Testis (tissue), 5 donors: ENCODE measurements at places on chromosomes 12 and 14. TPM values are rescaled to one million over a fixed set of nuclear protein-coding genes. Genes with fewer than 3 reads are reported as not detected.

- peak; percentile 75 for DNase-seq
- no peak overlapping the region for H3K27ac ChIP-seq
- no peaks in the 10 kb centered on the region for H3K27me3 ChIP-seq
Measured at GRCh38 chr14:103688906-103689902, 26.0 kb downstream of the XRCC3 start.

TRIM9 gene
- 2.1 TPM for polyA plus RNA-seq

CACNA1C gene
- polyA plus RNA-seq, result 32.0 TPM

SMOC1 gene
- polyA plus RNA-seq, result 88.2 TPM

- no peak overlapping the region for H3K27ac ChIP-seq
- no peaks in the 10 kb centered on the region for H3K27me3 ChIP-seq
- no peaks in the 10 kb centered on the region for H3K4me1 ChIP-seq
- no peak overlapping the region for H3K4me3 ChIP-seq
Measured at GRCh38 chr14:30960216-30960615, 65.2 kb upstream of the AP4S1 start.

DNA sequence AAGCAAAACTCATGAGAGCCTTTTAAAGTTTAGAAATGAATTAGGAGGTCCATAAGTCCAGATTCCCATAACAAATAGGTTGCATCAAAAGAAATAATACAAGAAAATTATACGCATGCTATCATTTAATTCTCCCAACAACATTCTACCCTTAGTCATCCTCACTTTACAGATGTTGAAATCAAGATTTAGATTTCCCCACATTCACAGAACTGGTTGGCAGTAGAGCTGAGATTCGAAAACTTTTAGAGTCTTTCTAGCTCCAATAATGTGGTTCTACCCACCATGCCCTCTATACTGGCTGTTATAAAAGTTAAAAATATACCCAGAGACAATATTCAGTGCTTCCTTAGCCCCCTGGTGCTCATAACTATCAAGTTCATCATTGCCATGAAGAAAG lies 56.6 kb upstream of the METAP2 start:
- DNase-seq, result no peak
- H3K27me3 ChIP-seq, result no peaks in the 10 kb centered on the region
- H3K4me3 ChIP-seq, result no peak overlapping the region
- H3K27ac ChIP-seq, result no peak overlapping the region
- no peaks in the 10 kb centered on the region for H3K36me3 ChIP-seq

GALNT8 gene
- 31.1 TPM for polyA plus RNA-seq

GRCh38 chr12:12726555-12727093 lies 9.5 kb downstream of the CDKN1B start:
- no peaks in the 10 kb centered on the region for H3K36me3 ChIP-seq
- H3K27me3 ChIP-seq, result no peaks in the 10 kb centered on the region
- no peak overlapping the region for H3K4me3 ChIP-seq
- no peak for DNase-seq

GRCh38 chr12:94265966-94266745 lies 117.8 kb downstream of the PLXNC1 start:
- no peak overlapping the region for H3K4me3 ChIP-seq
- peaks cover 34% of the 10 kb centered on the region for H3K4me1 ChIP-seq
- H3K36me3 ChIP-seq, result no peaks in the 10 kb centered on the region
- H3K27me3 ChIP-seq, result no peaks in the 10 kb centered on the region
- DNase-seq, result no peak

DNA sequence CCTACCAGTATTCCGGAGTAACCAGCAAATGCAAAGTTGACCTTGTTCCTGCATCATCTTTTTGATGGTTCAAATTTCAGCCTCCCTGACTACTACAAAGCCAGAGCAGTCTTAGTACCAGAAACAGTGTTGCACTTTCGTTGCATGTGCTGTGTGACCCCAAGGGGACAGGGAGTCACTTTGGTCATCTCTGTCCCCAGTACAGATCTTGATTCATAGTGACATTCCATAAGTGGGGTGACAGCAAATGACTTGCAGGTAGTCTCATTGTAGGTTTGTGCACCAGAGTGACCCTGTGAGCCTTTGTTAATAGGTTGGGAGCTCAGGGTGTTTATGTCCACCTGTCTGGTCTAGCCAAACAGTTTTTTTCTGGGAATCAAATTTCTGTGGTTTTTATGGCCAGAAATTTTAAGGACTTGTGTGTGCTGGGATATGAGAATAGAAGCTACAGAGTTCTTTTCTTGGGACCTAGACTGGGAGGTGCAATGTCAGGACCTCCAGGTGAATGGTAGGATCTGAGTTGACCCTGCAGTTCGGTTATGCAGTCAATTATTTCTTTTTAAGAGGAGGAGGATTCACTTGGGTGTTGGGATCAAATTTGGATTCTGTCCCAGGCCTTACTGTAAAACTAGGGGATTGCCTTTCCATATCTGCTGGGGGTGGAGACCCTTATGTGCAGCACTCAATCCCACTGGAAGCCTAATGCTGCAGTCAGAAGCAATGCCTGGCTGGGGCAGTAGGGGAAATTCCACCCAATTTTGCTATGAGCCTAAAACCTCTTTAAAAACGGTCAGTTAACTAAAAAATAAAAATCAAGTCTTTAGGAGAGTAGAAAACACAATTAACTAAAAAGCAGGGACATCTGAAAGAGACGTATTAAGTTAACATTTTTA lies 10.1 kb downstream of the EIF5 start:
- no peaks in the 10 kb centered on the region for H3K36me3 ChIP-seq
- DNase-seq, result no peak
- H3K4me3 ChIP-seq, result no peak overlapping the region
- H3K27me3 ChIP-seq, result no peaks in the 10 kb centered on the region
- no peaks in the 10 kb centered on the region for H3K4me1 ChIP-seq
- H3K27ac ChIP-seq, result no peak overlapping the region

DNA sequence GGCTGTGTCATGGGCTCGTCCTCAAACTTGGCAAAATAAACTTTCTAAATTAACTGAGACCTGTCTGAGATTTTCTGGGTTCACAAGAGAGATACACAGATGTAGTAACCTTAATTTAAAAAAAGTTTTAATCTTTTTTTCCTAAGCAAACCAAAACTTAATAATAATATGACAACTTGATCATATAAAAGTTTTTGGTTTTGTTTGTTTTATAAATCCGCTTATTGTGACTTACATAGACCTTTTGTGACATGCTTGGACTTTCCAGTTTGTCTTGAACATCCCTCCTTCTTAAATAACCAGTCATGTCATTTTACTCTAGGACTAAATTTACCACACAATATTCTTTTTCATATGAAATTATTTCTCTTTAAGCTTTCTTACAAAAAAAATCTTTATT lies 8.5 kb downstream of the RDH12 start:
- H3K27me3 ChIP-seq, result no peaks in the 10 kb centered on the region
- no peak overlapping the region for H3K27ac ChIP-seq
- DNase-seq, result no peak
- H3K4me3 ChIP-seq, result no peak overlapping the region

TSPAN9 gene
- polyA plus RNA-seq, result 14.2 TPM

DNA sequence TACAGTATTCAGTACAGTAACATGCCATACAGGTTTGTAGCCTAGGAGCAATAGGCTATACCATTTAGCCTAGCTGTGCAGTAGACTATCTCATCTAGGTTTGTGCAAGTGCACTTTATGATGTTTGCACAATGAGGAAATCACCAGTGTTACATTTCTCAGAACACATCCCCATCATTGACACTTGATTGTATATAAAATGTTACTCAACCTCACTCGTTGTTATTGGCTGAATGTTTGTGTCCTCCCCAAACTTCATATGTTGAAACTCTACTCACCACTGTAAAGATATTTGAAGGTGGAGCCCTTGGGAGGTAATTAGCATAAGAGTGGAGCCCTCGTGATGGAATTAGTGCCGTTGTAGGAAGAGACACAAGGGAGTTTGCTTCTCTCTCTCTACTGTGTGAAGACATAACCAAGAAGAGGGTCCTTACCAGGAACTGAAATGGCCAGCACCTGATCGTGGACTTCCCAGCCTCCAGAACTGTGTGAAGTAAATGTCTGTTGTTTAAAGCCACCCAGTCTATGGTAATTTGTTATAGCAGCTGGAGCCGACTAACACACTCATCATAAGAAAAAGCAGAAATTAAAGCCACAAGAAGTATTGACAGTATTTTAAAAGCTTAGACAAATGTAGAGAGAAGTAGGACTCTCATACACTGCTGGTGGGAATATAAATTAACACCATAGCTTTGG lies 3.2 kb upstream of the MED13L start:
- H3K4me3 ChIP-seq, result no peak overlapping the region
- no peak overlapping the region for H3K27ac ChIP-seq
- H3K4me1 ChIP-seq, result no peaks in the 10 kb centered on the region
- no peaks in the 10 kb centered on the region for H3K27me3 ChIP-seq

- peak overlapping the region; percentile 62 for H3K4me3 ChIP-seq
- no peaks in the 10 kb centered on the region for H3K27me3 ChIP-seq
- no peaks in the 10 kb centered on the region for H3K4me1 ChIP-seq
- no peaks in the 10 kb centered on the region for H3K36me3 ChIP-seq
Measured at GRCh38 chr12:14364583-14365271, 755 bp upstream of the ATF7IP start.

GRCh38 chr14:50658203-50658602 lies 9.9 kb downstream of the SAV1 start:
- H3K4me1 ChIP-seq, result peaks cover 26% of the 10 kb centered on the region
- peak overlapping the region; percentile 78 for H3K27ac ChIP-seq
- no peaks in the 10 kb centered on the region for H3K36me3 ChIP-seq

DNA sequence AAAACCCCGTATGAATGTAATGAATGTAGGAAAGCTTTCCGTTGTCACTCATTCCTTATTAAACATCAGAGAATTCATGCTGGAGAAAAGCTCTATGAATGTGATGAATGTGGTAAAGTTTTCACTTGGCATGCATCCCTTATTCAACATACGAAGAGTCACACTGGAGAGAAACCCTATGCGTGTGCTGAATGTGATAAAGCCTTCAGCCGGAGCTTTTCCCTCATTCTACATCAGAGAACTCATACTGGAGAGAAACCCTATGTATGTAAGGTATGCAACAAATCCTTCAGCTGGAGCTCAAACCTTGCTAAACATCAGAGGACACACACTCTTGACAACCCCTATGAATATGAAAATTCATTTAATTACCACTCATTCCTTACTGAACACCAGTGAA lies 23.8 kb downstream of the ZNF891 start:
- no peaks in the 10 kb centered on the region for H3K36me3 ChIP-seq
- no peaks in the 10 kb centered on the region for H3K27me3 ChIP-seq
- DNase-seq, result no peak
- no peaks in the 10 kb centered on the region for H3K4me1 ChIP-seq
- no peak overlapping the region for H3K4me3 ChIP-seq

SLCO1C1 gene
- polyA plus RNA-seq, result 2.6 TPM

GRCh38 chr12:61554268-61555008 lies 705.8 kb upstream of the USP15 start:
- DNase-seq, result no peak
- no peak overlapping the region for H3K27ac ChIP-seq

LPAR5 gene
- 3.1 TPM for polyA plus RNA-seq

CCDC177 gene
- polyA plus RNA-seq, result 0.63 TPM

- H3K27ac ChIP-seq, result no peak overlapping the region
- H3K27me3 ChIP-seq, result no peaks in the 10 kb centered on the region
- no peaks in the 10 kb centered on the region for H3K36me3 ChIP-seq
- H3K4me3 ChIP-seq, result no peak overlapping the region
Measured at GRCh38 chr12:114172135-114172534, 206.0 kb upstream of the RBM19 start.

DNA sequence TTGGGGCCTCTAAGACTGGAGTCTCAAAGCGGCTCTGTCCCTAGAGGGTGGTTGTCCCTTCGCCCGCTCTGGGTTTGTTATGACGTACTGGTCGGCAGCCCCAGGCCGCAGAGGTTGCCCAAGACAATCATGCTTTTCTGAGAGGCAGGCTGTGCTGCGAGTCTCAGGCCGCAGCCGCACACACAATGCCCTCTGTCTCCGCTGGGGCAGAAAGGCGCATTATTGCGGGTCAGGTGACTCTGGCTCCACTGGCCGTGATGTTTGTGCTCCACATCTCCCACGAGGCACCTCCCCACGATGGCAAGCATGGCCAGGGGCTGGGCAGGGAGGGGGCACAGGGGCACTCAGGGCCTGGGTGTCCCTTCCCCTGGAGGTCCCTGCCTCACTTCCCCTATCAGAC lies 21.0 kb upstream of the PLEKHG3 start:
- no peak overlapping the region for H3K4me3 ChIP-seq
- no peaks in the 10 kb centered on the region for H3K36me3 ChIP-seq
- DNase-seq, result no peak
- no peaks in the 10 kb centered on the region for H3K27me3 ChIP-seq
- H3K4me1 ChIP-seq, result peaks cover 30% of the 10 kb centered on the region

GRCh38 chr14:21894003-21894897 lies 220.6 kb upstream of the OR4E1 start:
- H3K4me3 ChIP-seq, result no peak overlapping the region
- no peaks in the 10 kb centered on the region for H3K27me3 ChIP-seq
- H3K27ac ChIP-seq, result no peak overlapping the region
- no peaks in the 10 kb centered on the region for H3K36me3 ChIP-seq
- peak; percentile 23 for DNase-seq

- H3K4me1 ChIP-seq, result no peaks in the 10 kb centered on the region
- H3K4me3 ChIP-seq, result no peak overlapping the region
- no peaks in the 10 kb centered on the region for H3K27me3 ChIP-seq
- H3K36me3 ChIP-seq, result no peaks in the 10 kb centered on the region
- H3K27ac ChIP-seq, result no peak overlapping the region
Measured at GRCh38 chr12:92629349-92630065, 73.3 kb upstream of the PLEKHG7 start.

GRCh38 chr12:8455271-8455670 lies 491 bp upstream of the CLEC6A start:
- H3K36me3 ChIP-seq, result no peaks in the 10 kb centered on the region
- H3K27ac ChIP-seq, result no peak overlapping the region
- no peaks in the 10 kb centered on the region for H3K27me3 ChIP-seq
- H3K4me3 ChIP-seq, result no peak overlapping the region
- DNase-seq, result no peak

DNA sequence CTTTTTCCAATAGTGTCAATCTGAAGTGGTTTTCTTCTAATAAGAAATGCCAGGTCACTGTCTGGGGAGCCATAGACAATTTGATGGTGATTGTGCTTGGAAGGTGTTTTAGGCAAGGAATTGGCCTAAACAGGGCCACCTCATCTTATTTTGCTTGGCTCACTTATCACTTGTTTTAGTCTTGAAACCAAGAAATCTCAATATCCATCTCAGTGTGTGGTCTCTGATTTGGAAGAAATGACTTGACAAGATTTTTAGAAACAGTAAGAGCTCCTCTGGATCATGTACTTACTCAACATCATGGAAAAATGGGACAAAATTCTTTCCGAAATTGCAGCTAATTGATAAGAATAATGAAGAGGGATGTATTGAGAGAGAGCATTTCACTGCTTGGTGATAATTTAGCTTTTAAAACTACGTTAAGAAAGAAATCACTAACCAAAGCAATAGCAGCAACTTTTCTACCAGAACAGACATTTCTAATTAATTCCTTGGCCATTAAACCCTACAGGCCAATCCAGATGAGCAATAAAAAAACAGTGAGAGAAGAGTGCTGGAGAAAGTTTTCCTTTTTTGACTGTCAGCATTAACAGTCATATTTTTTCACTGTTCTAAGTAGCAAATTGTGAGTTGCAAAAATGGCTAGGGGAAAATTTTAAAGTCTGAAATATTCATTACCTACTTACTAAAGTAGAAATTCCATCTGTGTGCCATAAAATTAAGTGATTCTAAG lies 157.3 kb downstream of the AEBP2 start:
- no peaks in the 10 kb centered on the region for H3K27me3 ChIP-seq
- H3K4me3 ChIP-seq, result no peak overlapping the region
- no peaks in the 10 kb centered on the region for H3K36me3 ChIP-seq
- no peaks in the 10 kb centered on the region for H3K4me1 ChIP-seq
- peak overlapping the region; percentile 54 for H3K27ac ChIP-seq

GRCh38 chr14:105925615-105926372 lies 399.4 kb downstream of the TMEM121 start:
- no peak for DNase-seq
- no peaks in the 10 kb centered on the region for H3K36me3 ChIP-seq
- H3K27ac ChIP-seq, result no peak overlapping the region
- no peaks in the 10 kb centered on the region for H3K27me3 ChIP-seq

GPR84 gene
- 0.58 TPM for polyA plus RNA-seq
